ENCODE measurements at places on chromosomes 7 and 10.

DNA sequence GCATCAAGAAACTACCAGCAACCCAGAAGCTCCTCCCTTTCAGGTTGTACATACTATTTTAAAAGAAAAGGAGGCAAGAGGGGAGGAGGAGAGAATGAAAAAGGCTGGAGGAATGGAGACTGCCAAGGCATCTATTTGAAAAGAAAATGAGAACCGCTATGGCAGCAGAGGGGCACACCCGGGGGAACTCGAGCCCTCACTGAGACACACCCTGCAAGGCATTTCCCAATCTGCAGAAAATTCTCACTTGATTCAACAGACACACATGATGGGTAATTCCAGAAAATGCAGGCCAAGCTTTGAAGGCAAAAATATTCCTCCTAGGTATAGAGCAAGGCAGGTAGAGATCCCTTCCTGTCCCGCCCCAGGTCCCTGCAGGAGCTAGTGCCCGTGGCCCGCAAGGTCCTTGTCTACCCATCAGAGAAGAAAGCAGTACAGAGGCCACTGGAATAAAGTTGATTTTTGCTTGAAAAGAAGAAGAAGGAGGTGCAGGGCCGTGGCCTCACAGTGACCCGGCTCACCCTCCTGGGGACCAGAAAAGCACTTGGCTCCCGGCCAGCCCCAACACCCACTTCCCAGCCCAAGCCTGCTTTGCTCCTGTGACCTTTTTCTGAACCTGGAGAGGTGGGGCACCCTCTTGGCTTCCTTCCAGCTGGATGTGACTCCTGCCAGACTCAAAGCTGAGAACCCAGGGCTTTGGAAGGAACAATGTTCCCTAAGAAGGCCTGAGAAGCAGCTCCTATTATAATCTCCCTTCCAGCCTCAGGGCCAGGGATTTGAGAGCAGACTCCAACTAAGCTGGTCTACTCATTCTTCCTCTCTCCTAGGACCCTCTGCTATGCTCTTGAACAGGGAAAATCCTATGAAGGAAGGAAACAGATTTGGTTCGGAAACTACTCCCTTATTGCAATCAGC lies 6.2 kb upstream of the PIK3CG start:
- no peak for DNase-seq

DNA sequence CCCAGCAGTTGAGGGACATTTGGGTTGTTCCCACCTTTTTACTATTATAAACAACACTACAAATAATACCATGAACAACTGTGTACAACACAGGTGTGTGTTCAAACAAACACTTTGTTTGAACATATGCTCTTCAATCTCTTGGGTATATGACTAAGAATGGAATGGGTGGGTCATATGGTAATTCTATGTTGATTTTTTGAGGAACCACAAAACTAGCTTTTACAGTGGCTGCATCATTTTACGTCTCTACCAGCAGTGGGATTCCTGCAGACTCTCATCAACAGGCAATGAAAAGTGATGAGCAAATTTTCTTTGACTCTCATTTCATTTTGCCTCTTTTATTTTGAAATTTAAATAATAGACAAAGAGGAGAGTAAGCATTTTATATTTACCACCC lies 116.9 kb upstream of the KLF14 start:
- no peak for DNase-seq

- no peak for DNase-seq
Observed at GRCh38 chr10:112362833-112363232, 11.1 kb upstream of the ACSL5 start.

- no peak for DNase-seq
Observed at GRCh38 chr7:158821171-158822031, 7.9 kb downstream of the ESYT2 start.

DNA sequence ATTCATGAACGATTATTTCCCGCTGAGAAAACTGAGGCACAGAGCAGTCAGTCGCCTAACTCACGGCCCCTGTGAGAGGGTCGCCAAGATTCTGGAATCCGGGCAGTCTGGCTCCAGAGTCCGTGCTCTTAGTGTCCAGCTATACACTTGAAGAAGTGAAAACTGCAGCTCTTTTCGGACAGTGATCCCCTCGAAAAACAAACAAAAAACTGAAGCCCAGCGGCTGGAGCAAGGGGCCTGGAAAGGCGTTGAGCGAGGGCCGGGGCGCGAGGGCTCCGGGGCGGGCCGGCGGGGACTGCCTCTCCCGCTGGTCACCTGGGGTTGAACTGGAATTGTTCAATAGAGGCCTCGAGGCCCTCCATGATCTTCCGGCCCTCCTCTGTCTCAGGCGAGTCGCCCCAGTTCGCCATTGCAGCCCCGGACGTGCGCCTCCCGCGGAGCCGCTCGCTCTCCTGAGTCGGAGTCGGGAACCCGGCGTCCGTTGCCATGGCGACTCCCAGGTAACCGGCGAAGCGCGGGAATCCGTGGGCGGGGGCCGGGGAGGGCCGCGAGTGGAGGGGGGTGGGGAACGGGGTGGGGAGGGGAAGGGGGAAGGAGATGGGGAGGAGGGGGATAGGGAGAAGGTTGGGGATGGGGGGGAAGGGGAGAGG lies 881 bp downstream of the C10orf67 start:
- peak; percentile 13 for DNase-seq

- no peak for DNase-seq
Observed at GRCh38 chr10:58734664-58735063, 222.0 kb downstream of the BICC1 start.

GRCh38 chr10:45545150-45545549 lies 127.4 kb downstream of the ZFAND4 start:
- DNase-seq, result no peak

DNA sequence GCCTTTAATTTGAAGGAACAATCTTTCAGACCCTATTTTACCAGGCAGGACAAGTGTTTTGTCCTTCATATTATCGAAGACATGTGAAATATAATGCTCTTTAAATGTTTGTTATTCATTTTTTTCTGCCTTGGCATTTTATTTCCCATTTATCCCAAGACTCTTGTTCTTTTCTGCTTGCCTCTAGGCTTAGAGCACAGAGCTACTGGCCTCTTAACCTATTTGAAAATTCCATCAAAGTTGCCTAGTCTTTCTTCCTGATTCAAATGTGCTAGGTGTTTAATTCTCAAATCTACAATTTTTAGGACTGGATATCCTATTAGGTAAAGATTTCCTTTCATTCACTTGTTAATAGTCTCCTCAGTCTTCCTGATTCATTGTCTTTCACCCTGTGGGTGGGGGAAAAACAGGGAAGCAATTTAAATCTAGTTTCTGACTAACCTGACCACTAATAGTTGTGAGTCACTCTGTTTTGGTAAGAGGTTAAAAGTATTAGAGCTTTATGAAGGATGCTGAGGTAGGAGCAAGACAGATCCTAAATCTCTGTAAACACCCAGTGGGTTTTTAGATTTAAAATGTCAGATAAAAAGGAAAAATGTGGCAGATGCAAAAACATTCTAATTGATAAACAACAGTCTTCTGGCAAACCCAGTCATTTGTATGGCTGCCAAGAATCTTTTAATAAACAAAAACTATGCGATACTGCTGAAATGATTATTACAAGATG lies 1.5 kb downstream of the LIPK start:
- DNase-seq, result no peak

GRCh38 chr7:124596881-124597280 lies 168.7 kb downstream of the GPR37 start:
- DNase-seq, result no peak

DNA sequence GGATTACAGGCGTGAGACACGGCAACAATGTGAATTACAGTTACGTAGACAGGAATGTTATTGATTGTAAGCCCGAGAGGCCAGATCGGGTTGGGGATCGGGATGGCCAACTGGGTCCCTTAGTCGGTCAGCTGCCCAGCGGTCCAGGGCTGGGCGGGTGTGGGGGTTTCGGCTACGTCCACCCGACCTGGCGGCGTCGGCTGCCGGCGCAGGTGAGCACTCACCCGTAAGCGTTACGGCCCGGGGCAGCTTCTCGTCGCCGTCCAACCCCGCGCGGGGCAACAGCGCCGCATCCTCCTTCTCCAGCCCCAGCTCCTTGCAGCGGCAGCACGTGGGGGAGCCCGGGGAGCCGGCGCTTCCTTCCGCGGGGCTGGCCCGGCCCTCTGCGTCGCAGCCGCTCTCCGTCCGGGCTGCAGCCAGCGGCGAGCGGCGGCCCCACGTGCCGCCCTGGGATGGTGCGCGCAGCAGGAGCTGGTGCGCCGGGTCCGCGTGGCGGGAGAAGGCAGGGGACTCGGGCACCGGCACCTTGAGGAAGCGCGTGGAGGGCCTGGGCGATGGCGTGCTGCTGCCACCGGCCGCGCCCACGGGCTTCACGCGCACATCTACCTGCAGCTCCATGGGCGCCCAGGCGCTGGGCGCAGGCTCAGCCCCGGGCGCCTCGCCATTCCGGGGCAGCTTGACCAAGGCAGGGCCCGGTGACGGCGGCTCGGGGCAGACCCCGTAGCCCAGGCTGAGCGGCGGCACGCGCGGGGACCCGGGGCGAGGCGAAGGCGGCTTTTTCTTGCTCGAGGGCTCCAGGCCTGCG lies 609 bp downstream of the KLRG2 start:
- DNase-seq, result no peak

DNA sequence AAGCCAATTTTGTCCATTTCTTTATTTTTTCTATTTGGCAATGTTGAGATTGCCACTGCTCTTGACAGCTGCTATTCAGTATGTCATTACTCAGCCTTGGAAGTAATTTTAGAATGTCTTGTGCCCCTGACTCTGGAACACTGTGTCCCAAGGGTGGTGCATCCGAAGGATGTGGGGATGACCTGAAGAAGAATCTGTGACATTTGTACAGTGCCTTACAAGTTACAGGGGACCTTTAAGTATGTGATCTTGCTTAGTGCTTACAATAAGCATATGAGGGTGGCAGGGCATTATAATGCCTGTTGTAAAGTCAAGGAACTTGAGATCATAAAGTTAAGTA lies 239.5 kb downstream of the REEP3 start:
- no peak for DNase-seq

DNA sequence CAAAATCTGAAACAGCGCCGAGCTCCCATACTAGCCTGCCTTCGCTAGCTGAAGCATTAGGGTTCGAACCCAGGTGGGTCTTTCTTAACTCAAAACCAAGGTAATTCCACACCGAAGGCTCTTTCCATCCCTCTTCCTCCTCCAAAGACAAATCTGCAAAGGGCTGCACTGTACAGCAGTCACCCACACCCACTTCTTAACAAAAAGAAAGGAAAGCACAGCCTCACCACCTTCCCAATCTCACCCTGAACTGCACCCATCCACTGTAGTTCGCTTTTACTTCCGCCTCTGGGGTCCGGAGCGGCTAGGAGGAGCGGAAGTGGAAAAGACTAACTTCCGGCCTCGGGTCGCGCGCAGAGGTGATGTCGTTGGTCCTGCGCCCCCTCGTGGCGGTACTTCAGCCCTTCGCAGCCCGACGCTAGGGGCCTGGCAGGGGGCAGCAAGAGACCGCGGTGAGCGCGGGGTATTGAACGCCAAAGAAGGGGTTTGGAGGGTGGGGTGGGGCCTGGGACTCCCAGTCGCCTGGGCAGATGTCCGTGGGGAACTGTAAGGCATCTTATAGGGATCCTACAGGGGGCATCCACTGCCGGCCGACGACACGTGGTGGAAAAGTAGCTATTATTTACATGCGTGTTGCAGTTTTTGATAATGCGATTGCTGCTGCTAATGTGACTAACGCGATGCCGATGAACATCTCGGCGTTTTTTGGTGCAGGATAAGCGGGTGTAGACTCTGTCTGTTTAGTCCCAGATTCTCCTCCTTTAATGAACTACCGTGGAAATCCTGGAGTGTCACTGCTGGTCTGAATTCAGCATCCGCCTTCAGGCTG lies at the start of gene MTERF1:
Gene MTERF1 (minus strand): TSS at position 290 of the 829 bp plus-strand sequence. CDS start 619 bp downstream, outside the sequence.
- peak; percentile 90 for DNase-seq

DNA sequence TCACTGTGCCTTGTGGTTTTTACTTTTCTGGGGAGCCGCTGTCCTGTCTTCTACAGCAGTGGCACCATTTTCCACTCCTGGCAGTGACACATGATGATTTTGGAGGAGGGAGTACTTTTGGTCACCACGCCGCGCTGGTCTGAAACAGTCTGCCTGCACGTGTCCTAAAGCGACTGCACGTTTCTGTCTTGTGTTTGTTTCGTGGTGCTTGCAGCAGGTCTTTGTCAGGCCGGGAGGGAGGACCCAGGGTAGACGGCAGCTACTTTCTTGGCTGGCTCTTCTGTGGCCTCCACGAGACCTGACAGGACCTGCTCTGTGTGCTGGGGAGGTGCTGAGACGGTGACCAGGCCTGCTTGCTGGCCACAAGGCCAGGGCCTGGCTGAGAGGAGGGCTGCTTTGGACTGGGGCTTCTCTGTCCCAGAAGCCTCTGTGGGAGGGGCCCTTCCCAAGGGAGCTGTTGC lies 82.0 kb downstream of the GLRX3 start:
- no peak for DNase-seq

- no peak for DNase-seq
Observed at GRCh38 chr10:5530846-5531557, 6.2 kb downstream of the CALML3 start.

GRCh38 chr7:70986297-70986696 lies 145.6 kb upstream of the GALNT17 start:
- DNase-seq, result no peak

GRCh38 chr7:77415476-77415822 lies 700 bp downstream of the GSAP start:
- DNase-seq, result no peak

DNA sequence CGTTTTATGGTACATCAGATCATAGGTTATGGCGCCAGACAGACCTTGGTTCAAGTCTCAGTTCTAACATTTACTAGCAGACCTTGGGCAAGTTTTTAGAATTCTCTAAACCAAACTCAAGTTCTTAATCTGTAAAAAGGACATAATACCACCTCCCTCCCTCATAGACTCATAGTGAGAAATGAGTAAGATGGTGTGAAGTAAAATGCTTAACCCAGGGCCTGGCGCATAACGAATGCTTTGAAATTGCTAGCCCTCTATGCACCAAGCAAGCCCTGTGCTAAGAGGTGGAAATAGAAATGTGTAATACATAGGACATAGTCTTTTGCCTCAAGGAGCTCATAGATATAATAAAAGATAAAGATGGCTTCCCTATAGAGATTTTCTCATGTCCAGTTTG lies 17.7 kb upstream of the SLC35B4 start:
- DNase-seq, result no peak

DNA sequence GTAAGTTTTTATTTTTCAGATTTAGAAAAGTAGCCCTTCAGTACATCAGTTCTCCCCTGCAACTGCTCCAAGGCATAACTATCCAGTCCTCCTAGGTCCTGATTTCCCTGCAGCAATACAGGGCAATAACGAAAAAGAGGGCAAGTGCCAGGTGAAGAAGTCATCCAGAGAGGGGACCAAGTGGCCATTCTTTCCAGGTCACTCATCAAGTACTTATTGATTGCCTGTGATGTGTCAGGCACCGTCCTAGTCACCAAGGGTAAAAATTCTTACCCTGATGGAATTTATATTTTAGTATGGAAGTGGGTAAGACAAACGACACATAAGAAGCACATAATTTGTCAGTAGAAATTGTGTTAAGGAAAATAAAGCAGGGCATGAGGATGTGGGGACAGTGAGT lies 67.1 kb upstream of the GSDME start:
- no peak for DNase-seq

Measured in stimulated activated CD8-positive, alpha-beta memory T cell treated with anti-CD3 and anti-CD28 coated beads, Interleukin-2, amount 100 ng/mL, for 1 hour (primary cell).